ENCODE measurements at places on chromosomes 12 and 14.
A peak's percentile ranks its signal among the peaks of the same experiment; 100 is the strongest.

DNA sequence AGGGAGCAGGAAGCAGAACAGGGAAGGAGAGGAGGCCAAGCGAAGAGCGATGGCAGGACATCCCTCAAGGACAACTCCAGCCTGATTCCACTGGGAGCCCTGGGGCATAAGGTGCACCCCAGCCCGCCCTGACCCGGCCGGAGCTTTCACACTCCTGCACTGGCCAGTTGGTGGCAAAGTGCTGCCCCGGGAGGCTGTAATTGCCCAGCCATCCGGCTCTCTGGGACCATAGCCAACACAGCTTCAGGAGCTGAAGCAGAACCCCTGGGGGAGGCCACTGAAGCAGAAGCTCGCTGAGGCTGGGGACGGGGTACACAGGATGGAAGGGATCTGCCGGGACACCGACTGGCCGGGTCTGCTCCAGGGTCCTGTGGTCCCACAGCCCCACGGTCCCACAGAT, 41.9 kb upstream of the BEGAIN start:
- DNase-seq, result no peak

DNA sequence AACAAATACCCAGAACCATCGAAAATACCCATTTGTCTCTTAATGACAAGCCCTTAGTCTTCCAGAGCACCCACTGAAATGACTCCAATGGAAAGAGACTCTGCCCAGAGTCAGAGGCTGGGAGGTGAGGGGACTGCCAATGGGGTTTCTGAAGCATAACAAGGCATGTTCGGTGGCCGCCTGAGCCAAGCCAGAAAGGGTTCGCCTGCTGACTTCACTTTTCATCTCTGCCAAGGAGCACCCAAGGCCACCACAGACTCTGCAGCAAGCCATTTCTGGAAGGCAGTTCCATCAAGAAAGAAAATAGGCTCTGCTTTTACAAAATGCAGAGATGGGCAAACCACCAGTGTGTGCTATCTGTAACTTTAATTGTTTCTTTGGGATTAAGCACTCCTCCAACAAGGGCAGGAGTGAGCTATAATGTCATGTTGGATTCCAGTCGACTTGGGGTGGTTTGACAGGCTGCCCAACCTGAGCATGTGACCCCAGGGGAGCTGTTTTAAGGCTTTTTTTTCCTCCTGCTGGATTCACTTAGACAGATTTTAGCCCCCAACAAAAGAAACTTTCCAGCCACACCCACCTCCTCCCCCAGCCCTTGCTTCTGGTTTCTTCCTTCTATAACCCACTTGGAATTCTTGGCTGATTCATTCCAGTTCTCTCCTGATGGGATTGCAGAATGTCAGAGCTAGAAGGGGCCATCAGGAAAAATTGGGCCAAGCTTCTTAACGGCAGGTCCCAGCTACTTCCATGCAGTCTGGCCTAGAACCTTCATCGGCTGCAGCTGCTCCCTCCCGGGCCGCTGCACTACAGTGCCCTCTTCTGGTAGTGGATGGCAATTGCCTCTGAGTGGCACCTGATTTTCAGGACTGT, 24.1 kb downstream of the CKAP4 start:
- peak; percentile 81 for DNase-seq

DNA sequence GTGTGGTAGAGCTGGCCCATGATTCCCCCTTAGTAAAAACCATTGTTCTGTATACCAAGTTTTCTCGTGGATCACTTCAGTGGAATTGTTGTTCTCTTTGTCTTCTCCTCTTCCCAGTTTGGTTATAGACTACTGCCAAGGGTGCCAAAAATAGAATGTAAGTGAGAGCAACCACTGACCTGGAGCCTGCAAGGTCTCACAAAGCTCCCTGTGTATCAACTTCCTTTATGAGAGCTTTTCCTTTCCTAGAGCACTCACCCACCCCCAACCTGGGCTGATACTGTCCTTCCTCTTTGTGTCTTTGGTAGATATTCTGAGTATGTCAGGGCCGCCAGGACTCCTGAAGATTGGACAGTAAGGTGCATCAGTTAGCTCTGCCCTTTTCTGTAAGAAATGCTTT, 101.0 kb downstream of the SCN8A start:
- DNase-seq, result no peak

GRCh38 chr12:20950248-20950647, 139.7 kb downstream of the SLCO1B3 start:
- DNase-seq, result no peak

DNA sequence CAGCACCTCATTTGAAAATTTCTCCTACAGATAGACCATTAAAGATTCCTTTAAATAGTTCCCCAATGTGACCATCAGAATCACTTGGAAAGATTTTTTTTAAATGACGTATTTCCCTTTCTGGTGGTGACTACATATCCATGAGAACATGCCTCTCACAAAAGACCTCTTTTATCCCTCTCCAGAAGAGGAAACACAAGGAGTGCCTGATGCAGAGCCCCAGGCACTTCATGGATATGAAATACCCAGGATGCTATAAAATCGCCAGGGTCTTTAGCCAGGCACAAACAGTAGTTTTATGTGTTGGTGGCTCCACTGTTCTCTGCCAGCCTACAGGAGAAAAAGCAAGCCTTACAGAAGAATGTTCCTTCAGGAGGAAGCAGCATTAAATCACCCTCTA, 97.1 kb downstream of the ETNK1 start:
- no peak for DNase-seq

GRCh38 chr12:56684745-56685359, 3.2 kb downstream of the PTGES3 start:
- DNase-seq, result no peak

- DNase-seq, result no peak
Observed at GRCh38 chr12:24955853-24956252, 7.0 kb upstream of the BCAT1 start.

DNA sequence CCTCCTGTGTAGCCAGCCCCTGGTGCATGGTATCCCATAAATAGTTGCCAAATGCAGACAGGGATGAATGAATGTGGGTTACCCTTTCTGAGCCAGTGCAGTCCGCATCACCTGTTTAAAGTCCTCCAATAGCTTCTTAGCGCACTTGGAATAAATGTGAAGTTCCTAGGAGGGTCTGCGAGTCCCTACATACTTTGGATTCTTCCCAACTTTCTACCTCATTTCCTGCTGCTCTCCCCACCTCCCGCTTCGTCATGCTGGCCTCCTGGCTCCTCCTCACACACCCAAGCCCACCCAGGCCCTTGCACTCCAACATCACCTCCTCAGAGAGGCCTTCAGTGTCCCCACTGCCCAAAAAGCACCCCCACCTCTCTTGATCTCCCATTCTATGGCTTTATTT, 17.7 kb downstream of the RFX4 start:
- no peak for DNase-seq

DNA sequence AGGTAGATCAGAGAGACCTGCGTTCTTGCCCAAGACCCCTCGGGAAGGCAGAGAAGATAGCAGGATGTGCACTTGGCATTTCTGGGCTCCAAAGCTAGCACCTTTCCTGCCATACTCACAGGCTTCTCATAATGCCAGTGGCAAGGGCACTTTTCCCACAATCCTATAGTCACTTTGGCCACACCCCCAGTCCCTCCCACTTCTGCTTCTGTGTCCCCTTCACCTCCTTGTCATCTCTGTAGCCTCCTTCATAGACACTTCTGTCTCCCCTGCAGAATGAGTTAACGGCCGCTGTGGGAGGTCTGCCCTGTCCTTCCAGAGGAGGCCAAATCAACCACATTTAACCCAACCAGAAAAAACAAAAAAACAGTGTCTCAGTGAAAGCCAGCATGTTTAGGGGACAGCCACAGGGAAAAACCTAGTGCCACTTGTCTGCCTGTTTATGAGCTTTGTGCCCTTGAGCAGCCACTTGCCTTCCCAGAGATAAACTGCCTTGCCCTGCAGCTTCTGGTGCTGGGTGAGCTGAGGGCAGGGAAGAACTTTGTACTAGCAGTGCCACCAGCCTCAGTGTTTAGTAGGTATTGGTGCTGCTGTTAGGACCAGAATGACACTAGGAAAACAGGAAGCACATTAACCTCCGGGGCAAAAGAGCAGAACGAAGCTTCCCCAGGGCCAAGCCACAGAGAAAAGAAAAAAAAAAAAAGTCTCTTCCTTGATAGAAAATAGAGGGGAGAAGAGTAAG, 193.0 kb upstream of the PWP1 start:
- no peak for DNase-seq

- no peak for DNase-seq
Observed at GRCh38 chr14:61343471-61343870, 22.1 kb downstream of the PRKCH start.

DNA sequence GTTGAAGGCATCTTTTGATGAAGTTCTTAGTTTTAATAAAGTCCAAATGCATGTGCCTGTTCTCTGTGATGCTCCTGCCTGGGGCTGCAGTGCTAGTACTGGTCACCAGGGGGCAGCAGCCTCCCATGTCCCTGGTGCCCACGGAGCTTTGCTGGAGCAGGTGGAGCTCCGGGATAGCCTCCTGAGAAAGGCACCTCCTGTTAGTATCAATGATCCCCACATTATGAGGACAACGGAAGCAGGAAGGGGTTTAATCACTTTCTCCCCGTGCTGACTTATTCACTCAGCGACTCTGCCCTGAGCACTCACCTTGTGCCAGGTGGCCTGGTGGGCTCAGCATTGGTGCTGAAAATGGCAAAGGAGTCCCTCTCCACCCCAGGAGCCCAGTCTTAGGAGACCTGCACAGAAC, 123.0 kb upstream of the PZP start:
- DNase-seq, result peak; percentile 84
